Activated CD4-positive, CD25-positive, alpha-beta regulatory T cell (primary cell): ENCODE measurements at places on chromosomes 1 and 21.

DNA sequence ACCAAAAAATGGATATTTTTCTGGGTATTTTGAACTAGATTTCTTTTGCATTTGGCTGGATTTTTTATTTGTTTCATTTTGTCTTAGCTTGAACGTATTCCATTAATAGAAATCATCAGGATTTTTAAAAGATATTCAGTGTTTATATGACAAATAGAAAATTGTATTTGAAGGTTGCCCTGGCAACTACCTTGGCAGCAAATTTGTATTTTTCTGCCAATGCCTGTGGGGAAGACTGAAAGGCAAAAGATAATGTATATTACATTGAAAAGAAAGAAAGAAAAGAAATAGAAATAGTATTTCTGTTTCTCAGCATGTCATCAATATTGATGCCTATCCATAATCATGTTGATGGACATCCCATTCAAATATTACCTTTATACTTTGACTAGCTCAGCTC, 16.8 kb downstream of the VCAM1 start:
- DNase-seq = no peak

GRCh38 chr1:218341325-218341724, 3.8 kb upstream of the TGFB2 start:
- DNase-seq = no peak

- no peak for DNase-seq
Measured at GRCh38 chr1:214707306-214708087, 104.5 kb downstream of the CENPF start.

DNA sequence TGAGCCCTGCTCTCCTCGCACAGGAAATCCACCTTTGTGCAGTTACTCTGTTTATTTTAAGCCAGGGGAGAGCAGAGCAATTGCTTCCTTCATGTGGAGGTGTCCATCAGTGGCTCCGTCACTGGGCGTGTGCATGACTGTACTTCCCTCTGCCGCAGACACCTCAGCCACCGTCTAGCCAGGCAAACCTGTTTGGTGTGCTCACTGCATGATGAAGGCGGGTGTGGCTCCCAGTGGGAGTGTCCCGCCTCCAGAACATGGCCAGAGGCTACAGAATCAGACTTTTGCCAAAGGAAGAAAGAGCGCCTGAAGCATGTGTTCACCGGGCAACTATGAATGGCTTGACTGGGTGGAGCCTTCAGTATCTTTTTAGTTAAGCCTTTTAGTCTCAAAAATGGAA, 26.1 kb upstream of the LAMC2 start:
- no peak for DNase-seq

- DNase-seq = peak; percentile 9
Measured at GRCh38 chr1:12031039-12031980, 12.0 kb downstream of the MIIP start.

DNA sequence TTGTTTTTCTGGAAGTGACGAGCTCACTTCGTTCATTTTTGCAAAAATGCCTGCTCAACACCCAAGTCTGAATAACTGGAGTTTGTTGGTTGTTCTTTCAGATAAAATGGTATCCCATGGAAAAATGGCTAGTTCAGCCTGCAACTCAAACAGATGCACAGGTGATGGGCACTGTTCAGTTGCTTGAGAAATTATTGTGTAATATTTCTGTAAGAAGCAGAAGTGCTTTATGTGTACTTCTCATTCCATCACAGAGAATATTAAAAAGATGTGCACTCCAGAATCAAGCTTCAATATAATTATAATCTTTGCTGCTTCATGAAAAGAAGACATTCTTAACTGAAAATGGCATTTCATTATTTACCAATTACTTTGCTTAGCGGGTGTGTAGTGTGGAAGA, 9.1 kb downstream of the SYT2 start:
- no peak for DNase-seq

- no peak for DNase-seq
Measured at GRCh38 chr1:225846331-225847310, 35.6 kb downstream of the TMEM63A start.

DNA sequence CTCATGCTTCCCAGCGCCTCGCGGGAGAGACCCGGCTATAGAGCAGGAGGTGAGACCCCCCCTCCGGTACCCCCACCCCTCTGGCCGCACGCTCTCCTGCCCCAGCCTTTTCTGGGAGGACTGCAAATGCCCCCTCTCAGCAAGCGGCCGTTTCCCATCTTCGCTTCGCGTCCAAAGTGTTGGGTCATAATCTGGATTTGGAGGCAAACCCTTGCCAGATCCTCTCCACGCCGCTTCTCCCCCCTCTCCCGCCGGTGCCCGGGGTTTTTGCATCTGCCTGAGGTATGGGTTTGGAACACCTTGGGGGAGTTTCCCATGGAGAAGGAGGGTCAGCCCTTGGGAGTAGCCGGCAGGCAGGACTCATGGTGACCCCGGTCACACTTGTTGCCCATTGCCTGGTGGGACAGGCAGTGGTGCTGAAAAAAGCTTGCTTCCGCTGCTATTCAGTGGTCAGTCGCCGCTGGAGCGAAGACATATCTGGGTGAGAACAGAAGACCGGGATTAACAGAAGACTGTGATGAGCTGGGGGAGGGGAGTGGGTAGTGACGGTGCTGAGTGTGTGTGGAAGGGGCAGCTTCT, 935 bp downstream of the KCNK2 start:
- no peak for DNase-seq

DNA sequence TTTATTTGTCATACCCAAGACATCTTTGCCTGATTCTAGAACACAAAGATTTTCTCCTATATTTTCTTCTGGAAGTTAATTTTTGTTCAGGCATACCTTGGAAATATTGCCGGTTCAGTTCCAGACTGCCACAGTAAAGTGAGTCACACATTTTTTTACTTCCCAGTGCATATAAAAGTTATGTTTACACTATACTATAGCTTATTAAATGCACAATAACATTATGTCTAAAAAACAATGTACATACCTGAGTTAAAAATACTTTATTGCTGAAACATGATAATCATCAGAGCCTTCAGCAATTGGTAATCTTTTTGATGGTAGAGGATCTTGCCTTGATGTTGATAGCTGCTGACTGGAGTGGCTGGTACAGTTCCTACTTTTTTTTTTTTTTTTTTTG, 10.0 kb downstream of the SMCP start:
- no peak for DNase-seq

DNA sequence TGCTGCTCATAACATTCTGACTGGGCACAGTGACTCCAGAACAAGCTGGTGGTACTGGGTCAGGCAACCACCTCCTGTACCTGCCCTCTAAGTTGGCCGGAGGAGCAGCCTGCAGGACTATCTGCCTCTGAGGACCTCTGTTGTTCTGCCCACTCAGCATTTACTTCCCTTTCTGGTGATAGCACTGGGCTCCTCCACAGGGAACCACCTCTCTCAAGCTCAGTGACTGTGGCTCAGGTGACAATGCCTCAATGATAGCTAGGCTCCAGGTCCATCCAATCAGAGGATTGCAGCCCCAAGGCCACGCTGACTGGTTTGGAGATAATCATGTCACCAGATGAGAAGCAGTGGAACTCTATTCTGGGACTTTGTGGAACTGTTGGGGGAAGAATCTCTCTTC, 15.8 kb downstream of the SLC41A1 start:
- no peak for DNase-seq

GRCh38 chr1:41365772-41366454, 4.7 kb downstream of the FOXO6 start:
- DNase-seq = no peak

- no peak for DNase-seq
Measured at GRCh38 chr1:230390371-230390770, 35.8 kb downstream of the PGBD5 start.

GRCh38 chr21:45954261-45954660, 27.3 kb upstream of the COL6A1 start:
- DNase-seq = no peak

DNA sequence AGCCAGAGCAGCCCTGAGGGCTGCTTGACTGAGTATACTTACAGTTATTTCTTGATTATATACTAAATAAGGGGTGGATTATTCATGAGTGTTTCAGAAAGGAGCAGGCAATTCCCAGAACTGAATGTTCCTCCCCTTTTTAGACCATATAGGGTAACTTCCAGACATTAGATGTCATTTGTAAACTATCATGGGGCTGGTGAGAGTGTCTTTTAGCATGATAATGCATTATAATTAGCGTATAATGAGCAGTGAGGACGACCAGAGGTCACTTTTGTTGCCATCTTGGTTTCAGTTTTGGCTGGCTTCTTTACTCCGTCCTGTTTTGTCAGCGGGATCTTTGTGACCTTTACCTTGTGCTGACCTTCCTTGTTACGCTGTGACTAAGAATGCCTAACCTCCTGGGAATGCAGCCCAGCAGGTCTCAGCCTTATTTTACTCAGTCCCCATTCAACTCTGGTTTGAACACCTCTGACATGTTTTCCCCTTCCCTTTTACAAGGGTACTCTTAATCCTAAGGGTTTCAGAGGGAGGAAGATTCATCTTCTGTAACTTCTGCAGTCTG, 16.2 kb downstream of the KCTD3 start:
- DNase-seq = no peak

GRCh38 chr1:41347276-41347675, 14.0 kb upstream of the FOXO6 start:
- DNase-seq = no peak

GRCh38 chr1:68497358-68497698, 446 bp upstream of the DEPDC1 start:
- DNase-seq = no peak

DNA sequence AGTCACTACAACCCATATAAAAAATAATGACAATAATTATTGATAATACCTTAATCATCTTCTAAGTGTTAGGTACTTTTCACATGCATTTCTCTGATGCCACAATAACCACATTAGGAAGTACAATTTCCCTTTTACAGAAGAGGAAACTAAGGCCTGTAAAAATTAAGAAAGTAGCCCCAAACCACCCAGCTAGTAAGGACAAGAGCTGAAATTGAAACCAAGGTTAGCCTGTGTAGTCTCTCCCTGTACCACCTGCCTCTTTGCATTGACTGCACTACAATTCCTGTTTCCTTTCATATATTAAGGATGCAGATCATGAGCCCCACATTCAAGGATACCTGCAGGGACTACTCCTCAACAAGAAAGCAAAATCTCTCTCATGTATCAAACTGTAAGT, 288.8 kb downstream of the GPATCH2 start:
- no peak for DNase-seq

DNA sequence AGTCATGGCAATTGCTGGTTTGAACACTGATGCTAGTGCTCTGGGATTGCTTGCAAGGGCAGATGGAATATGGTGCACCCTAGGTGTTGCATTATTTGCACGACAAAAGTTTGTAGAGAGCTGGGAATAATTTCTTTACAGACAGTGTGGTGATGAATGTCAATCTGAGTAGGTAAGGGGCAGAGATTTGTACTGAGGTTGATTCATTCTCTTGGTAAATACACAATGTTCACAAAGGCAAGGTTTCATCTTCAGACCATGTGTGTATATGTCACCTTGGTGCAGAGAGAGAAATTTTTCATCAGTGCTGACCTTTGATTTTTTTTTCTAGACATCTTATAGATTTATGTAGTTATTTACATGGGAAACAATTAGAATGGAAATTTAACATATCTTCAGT, 5.0 kb downstream of the PTPRC start:
- no peak for DNase-seq

DNA sequence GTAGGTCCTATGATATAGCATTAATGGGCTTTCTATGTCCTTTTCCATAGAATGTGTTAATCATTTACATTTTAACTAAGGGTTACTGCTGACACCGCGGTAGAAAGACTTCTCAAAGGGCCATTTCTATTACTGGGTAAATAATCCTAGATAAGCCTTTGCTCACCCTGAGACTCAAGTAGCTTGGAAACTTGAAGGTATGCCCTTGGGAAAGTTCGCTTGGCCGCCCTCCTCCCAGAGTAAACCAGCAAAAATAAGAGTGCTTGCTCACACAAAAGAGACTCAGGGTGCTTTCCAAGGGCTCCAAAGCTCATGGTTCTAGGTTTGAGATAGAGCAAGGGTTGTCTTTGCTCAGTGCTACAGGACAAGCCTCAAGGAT, 85.8 kb upstream of the TMPRSS2 start:
- DNase-seq = no peak

GRCh38 chr1:37631036-37631435, 3.7 kb downstream of the RSPO1 start:
- DNase-seq = no peak

DNA sequence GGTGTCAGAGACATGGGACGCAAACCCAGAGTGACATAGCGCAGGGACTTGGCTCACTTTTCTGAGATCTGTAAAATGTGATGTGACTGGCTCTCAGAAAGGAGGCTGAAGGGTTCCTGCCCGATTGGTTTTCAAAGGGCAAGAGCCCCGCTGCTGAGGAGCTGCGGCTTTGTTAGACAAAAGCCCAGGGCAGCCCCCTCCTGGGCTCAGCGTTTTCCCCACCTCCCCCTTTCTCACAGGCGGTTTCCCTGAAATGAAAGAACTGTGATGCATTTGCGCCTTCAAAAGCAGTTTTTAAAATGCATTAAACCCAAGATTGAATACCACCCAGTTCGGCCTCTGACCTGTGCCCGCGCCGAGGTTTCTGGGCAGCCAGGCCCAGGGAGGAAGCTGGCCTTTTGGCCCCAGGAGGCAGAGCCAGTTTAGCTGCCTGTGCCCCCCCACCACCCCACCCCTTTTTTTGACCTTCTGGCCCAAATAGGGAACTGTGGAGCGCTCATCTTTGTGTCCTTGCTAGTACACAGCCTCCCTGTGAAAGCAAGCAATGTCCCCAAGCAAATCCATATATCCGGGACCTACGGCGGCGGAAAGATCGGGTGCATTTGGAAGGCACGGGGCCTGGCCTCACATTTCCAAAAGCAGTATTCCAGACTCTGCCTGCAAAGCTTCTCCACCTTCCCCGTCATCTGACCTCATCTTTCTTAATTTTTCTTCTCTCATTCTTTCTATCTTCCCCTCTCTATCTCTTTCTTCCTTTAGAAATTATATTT, 28.6 kb downstream of the CD247 start:
- DNase-seq = no peak

DNA sequence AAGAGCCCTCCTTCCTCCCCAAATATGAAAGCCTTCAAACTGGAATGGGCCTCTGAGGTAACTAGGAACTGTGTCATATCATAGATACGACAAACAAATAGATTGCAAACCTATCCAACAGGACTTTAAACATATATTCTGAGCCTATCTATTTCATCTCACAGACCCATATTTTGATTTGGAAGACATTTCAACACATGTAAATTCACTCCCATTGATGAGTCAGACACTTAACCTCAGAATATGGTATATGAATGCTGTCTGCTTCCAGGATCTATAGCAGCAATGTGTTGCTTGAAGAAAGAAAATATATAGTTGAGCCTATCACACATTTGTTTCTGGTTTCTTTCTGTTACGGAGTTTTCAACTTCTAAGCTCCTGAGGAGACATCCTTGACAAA, 221.9 kb upstream of the SAMSN1 start:
- DNase-seq = no peak

GRCh38 chr1:209072481-209072880, 511.0 kb upstream of the CAMK1G start:
- no peak for DNase-seq

- DNase-seq = no peak
Measured at GRCh38 chr1:45647248-45648021, 23.6 kb upstream of the CCDC17 start.

- DNase-seq = no peak
Measured at GRCh38 chr1:200636681-200637080, 16.1 kb upstream of the KIF14 start.

- DNase-seq = no peak
Measured at GRCh38 chr1:1958071-1958541, 39.0 kb upstream of the TMEM52 start.
